ENCODE measurements at places on chromosomes 3 and 15.

DNA sequence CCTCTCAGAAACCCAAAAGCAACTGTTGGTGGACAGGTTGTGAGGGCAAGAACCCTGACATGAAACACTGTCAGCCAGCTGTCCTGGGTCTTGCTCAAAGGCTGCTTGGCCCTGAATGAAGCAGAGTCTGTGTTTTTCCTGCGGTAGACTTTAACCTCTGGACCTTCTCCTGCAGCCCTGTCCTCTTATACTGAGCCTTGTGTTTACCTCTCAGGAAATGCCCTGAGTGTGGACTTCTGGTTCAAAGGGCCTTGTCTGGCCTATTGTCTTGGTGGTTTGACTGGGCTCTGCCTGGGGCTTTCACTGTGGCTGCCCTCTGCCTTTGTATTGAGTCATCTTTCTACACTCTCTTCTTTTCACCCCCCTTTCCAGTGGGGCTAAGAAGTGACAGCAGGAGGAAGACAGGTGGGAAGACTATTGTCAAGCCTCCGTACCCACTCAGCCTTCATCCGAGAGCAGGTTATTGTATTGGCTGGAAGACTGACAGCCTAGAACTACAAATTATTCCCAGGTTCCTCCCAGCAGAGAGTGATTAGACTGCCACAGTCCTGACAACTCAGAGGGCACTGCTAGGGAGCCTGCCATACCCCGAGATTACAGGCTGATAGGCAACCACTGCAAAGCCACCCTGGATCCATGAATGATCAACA, 3.5 kb downstream of the SEC13 start:
- no peak for DNase-seq

GRCh38 chr3:128846486-128846891, 32.9 kb upstream of the ACAD9 start:
- no peak for DNase-seq

DNA sequence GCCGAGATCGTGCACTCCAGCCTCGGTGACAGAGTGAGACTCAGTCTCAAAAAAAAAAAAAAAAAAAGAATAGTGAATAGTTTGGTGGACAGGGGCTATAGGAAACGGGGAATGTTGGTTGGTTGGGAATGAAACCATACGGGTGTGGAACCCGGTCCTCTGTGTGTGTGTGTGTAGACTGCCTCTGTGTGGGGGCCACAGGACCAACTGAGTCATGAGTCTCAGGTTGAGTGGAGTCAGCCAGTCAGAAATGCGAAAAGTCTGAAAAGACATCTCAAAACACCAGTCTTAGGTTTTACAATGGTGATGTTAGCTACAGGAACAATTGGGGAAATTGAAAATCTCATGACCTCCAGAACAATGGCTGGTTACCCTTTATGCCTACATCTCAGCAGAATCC, 44.5 kb downstream of the ZDHHC19 start:
- no peak for DNase-seq

GRCh38 chr3:125175295-125176078, 37.1 kb downstream of the SLC12A8 start:
- no peak for DNase-seq
